Heart right ventricle (tissue), 16 donors: ENCODE measurements at places on chromosomes 3 and 15. TPM values are rescaled to one million over a fixed set of nuclear protein-coding genes. Genes with fewer than 3 reads are reported as not detected.
A peak's percentile ranks its signal among the peaks of the same experiment; 100 is the strongest.

- H3K36me3 ChIP-seq, result no peaks in the 10 kb centered on the region
- no peak overlapping the region for H3K4me3 ChIP-seq
- no peak for DNase-seq
- no peaks in the 10 kb centered on the region for H3K27me3 ChIP-seq
- H3K4me1 ChIP-seq, result no peaks in the 10 kb centered on the region
These were observed 68.5 kb upstream of the PLCL2 start for GRCh38 chr3:16816048-16816780.

DNA sequence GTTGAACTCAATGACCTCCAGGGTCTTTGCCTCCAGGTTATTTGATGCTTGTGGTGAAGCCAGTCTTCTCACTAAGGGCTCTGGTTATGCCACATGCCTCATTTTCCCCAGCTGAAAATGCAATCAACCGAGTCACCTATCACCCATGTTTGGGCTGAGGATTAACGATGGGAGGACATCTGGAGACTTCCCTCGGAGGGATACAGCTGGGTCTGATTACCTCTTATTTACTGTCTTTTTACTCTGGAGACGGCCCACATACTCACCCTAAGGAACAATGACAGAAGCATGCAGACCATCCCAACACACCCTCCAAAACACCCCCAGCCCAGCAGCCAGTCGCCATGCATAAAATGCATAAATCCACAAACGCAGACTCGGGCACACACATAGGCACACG lies 187.4 kb downstream of the OPA1 start:
- H3K27ac ChIP-seq, result no peak overlapping the region
- peaks cover 57% of the 10 kb centered on the region for H3K27me3 ChIP-seq
- H3K36me3 ChIP-seq, result no peaks in the 10 kb centered on the region
- no peak overlapping the region for H3K4me3 ChIP-seq
- peaks cover 10% of the 10 kb centered on the region for H3K4me1 ChIP-seq

- H3K36me3 ChIP-seq, result no peaks in the 10 kb centered on the region
- H3K4me1 ChIP-seq, result peaks cover 6% of the 10 kb centered on the region
- H3K27me3 ChIP-seq, result no peaks in the 10 kb centered on the region
These were observed 318.5 kb upstream of the TBL1XR1 start for GRCh38 chr3:177515786-177516157.

DNA sequence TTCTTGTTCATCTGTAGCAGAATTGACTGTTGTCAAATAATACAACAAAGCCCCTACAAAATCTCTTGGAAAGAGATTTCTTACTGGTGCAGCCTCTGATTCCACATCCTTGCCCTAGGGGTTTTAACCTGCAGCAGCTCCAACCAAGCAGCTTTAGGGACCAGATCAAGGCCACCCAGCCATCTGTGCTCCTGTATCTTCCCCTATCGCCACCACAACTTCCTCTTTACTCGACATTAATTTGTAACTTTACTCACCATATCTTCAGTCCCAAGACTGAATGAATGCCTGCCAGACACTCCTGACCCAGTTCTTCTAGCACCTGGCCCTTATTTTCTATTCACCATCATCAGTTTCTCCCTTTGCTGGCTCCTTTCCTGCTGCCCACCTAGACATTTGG lies 156.6 kb upstream of the IL12A start:
- H3K4me3 ChIP-seq, result no peak overlapping the region
- H3K36me3 ChIP-seq, result no peaks in the 10 kb centered on the region
- H3K27me3 ChIP-seq, result no peaks in the 10 kb centered on the region
- no peak for DNase-seq

DNA sequence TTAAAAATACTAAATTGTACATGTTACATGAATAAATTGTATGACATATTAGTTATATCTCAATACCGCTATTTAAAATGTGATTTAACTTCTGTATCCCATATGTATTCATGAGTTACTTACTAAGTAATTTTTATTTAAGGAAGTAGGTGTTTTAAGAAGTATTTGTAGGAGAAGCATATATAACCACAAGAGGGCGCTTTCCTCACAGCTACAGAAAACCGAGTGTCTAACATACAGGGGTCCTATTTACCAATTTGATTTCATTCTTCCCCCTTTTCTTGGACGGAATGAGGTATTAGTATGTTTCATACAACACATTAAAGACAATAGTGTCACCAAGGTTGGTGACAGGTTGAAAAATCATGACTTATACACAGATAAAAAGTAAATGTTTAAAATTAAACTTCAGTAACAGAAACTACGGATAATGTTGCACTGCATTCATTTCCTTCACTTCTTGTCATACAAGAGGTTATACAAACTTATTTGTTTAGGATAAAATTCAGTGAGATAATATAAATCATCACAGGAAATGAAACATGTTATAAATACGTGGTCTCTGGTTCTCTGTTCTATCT lies 253.6 kb downstream of the MAGI1 start:
- no peak for DNase-seq
- no peaks in the 10 kb centered on the region for H3K36me3 ChIP-seq
- H3K4me1 ChIP-seq, result peaks cover 28% of the 10 kb centered on the region
- H3K27me3 ChIP-seq, result no peaks in the 10 kb centered on the region
- no peak overlapping the region for H3K27ac ChIP-seq

- no peak for DNase-seq
- no peaks in the 10 kb centered on the region for H3K27me3 ChIP-seq
- no peaks in the 10 kb centered on the region for H3K36me3 ChIP-seq
These were observed 298.9 kb upstream of the RORA start for GRCh38 chr15:61527836-61528580.

GRCh38 chr3:41716471-41716870 lies 245.4 kb downstream of the ULK4 start:
- no peak overlapping the region for H3K4me3 ChIP-seq
- no peaks in the 10 kb centered on the region for H3K36me3 ChIP-seq
- no peak overlapping the region for H3K27ac ChIP-seq

- H3K4me1 ChIP-seq, result peaks cover 4% of the 10 kb centered on the region
- H3K36me3 ChIP-seq, result no peaks in the 10 kb centered on the region
- no peaks in the 10 kb centered on the region for H3K27me3 ChIP-seq
These were observed 1.3 kb upstream of the STAG1 start for GRCh38 chr3:136753326-136753939.

GRCh38 chr15:47548231-47548630 lies 169.1 kb upstream of the SEMA6D start:
- H3K4me3 ChIP-seq, result no peak overlapping the region
- no peaks in the 10 kb centered on the region for H3K36me3 ChIP-seq
- H3K27me3 ChIP-seq, result no peaks in the 10 kb centered on the region
- no peak overlapping the region for H3K27ac ChIP-seq
- H3K4me1 ChIP-seq, result no peaks in the 10 kb centered on the region

- H3K4me1 ChIP-seq, result peaks cover 12% of the 10 kb centered on the region
- H3K36me3 ChIP-seq, result peaks cover 100% of the 10 kb centered on the region
- no peak overlapping the region for H3K27ac ChIP-seq
- no peak for DNase-seq
- H3K4me3 ChIP-seq, result no peak overlapping the region
These were observed 24.0 kb downstream of the TKT start for GRCh38 chr3:53231532-53232511.

GRCh38 chr15:41154412-41154811 lies 38.3 kb upstream of the INO80 start:
- DNase-seq, result no peak
- H3K27ac ChIP-seq, result no peak overlapping the region
- H3K4me1 ChIP-seq, result no peaks in the 10 kb centered on the region
- H3K27me3 ChIP-seq, result peaks cover 8% of the 10 kb centered on the region

DNA sequence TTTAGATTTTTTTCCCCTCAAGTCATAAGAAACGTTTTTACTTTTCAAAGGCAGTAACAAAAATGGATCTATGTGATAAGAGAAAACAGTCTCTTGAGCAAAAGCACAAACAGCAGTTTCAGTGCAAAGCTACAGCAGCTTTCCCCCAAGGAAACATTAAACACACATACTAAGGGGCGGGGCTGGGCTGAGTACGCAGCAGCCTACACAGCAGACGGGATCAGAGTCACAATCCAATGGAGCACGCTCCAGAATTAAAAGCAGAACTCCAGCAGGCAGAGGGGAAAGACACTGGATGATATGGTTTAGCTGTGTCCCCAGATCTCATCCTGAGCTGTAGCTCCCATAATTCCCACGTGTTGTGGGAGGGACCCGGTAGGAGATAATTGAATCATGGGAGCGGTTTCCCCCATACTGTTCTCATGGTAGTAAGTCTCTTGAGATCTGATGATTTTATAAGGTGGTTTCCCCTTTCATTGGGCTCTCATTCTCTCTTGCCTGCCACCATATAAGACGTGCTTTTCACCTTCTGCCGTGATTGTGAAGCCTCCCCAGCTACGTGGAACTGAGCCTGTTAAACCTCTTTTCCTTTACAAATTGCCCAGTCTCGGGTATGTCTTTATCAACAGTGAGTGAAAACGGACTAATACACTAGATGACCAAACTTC lies 116.2 kb upstream of the SLCO3A1 start:
- no peak for DNase-seq
- no peaks in the 10 kb centered on the region for H3K4me1 ChIP-seq
- no peaks in the 10 kb centered on the region for H3K27me3 ChIP-seq
- no peak overlapping the region for H3K4me3 ChIP-seq
- H3K27ac ChIP-seq, result no peak overlapping the region
- no peaks in the 10 kb centered on the region for H3K36me3 ChIP-seq

- DNase-seq, result no peak
- H3K4me1 ChIP-seq, result no peaks in the 10 kb centered on the region
- H3K4me3 ChIP-seq, result no peak overlapping the region
These were observed 55.9 kb downstream of the PDIA5 start for GRCh38 chr3:123122525-123123315.

DNA sequence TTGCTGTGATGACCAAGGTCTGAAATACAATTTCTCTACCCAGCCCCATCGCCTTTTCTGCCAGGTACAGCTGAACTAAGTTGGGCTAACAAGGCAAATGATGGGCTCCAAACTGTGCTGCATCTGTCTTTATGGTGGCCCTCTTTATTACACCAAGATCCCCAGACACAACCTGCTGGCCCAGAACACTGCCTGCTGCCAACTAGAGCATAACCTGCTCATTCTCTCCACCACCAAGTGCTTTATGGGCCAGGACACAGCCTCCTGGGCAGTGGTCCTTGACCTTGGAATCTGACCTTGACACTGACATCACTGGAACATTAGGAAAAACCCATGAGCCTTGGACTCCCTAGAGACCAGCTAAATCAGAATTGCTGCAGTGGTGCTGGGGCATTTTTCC lies 3.3 kb downstream of the LINS1 start:
- H3K4me3 ChIP-seq, result no peak overlapping the region
- no peak for DNase-seq
- H3K36me3 ChIP-seq, result no peaks in the 10 kb centered on the region

GRCh38 chr15:92845126-92845508 lies 55.0 kb upstream of the CHD2 start:
- no peaks in the 10 kb centered on the region for H3K27me3 ChIP-seq
- no peak for DNase-seq
- no peak overlapping the region for H3K4me3 ChIP-seq
- peaks cover 9% of the 10 kb centered on the region for H3K4me1 ChIP-seq
- H3K27ac ChIP-seq, result peak overlapping the region; percentile 35

- no peaks in the 10 kb centered on the region for H3K4me1 ChIP-seq
- peaks cover 37% of the 10 kb centered on the region for H3K36me3 ChIP-seq
- DNase-seq, result no peak
These were observed 21.6 kb downstream of the EMC4 start for GRCh38 chr15:34246276-34246976.

DNA sequence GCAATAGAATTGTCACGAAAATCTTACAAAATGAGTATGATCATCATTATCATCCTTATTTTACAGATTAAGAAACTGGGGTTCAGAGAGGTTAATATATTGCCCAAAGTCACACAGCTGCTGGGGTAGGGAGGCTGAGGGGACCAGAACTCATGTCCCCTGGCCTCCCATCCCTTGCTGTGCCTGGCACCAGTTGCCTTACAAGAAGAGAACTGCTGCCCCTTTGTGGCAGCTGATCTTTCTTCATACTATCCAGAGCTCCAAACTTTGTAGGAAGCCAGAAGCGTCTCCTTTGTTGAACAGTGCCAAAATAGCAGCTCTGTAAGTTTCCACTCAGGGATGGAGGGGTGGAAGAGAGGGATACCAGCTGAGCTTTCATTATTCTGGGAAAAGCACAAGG lies 236.8 kb upstream of the TBC1D5 start:
- no peaks in the 10 kb centered on the region for H3K36me3 ChIP-seq
- H3K27ac ChIP-seq, result no peak overlapping the region
- H3K4me1 ChIP-seq, result no peaks in the 10 kb centered on the region
- H3K27me3 ChIP-seq, result peaks cover 1% of the 10 kb centered on the region
- DNase-seq, result no peak

DNA sequence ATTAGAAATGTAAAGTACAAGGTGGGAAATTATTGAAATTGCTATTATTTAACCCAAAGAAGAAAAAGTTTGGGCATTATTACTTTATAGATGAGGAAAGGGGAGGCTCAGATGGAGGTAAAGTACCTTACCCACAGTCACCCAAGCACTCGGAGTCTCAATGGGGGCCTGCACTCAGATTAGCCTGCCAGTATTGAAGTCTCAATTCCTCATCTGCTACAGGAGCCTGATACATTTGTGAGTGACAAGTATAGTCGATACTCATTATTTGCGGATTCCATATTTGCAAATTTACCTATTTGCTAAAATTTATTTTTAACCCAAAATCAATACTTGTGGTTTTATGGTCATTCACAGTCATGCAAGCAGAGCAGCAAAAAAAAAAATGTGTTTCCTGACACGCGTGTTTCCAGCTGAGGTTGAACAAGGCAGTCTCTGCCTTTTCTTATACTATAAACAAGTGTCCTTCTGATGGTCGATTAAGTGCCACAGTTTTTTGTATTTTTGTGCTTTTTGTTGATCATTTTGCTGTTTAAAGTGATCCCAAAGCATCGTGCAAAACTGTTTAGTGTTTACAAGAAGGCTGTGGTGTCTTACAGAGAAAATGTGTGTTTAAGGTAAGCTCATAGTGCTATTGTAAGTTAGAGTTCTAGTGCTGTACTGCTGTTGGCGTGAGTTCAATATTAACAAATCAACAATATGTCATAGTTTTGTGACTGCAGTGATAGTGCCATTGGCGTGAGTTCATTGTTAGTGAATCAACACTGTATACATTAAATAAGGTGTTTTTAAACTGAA lies 48.0 kb downstream of the ARHGEF26 start:
- no peak overlapping the region for H3K27ac ChIP-seq
- no peak overlapping the region for H3K4me3 ChIP-seq
- H3K4me1 ChIP-seq, result no peaks in the 10 kb centered on the region
- no peak for DNase-seq
- no peaks in the 10 kb centered on the region for H3K36me3 ChIP-seq
- H3K27me3 ChIP-seq, result no peaks in the 10 kb centered on the region

GRCh38 chr3:170419557-170420087 lies 954 bp downstream of the CLDN11 start:
- H3K4me1 ChIP-seq, result peaks cover 36% of the 10 kb centered on the region
- DNase-seq, result peak; percentile 20
- H3K36me3 ChIP-seq, result no peaks in the 10 kb centered on the region
- H3K27me3 ChIP-seq, result peaks cover 36% of the 10 kb centered on the region

Gene SYNM
- polyA plus RNA-seq, result 103 TPM

Gene PRR20G
- polyA plus RNA-seq, result not detected

Gene UROC1
- polyA plus RNA-seq, result 0.01 TPM

Gene DZIP3
- 3.0 TPM for polyA plus RNA-seq

Gene TMCO5A
- not detected for polyA plus RNA-seq

Gene NDUFB5
- polyA plus RNA-seq, result 108 TPM

Gene GOLGA8G
- not detected for polyA plus RNA-seq

Gene LRRK1
- 1.8 TPM for polyA plus RNA-seq
